Erythroblast (primary cell): ENCODE measurements at places on chromosomes 5 and 9.

DNA sequence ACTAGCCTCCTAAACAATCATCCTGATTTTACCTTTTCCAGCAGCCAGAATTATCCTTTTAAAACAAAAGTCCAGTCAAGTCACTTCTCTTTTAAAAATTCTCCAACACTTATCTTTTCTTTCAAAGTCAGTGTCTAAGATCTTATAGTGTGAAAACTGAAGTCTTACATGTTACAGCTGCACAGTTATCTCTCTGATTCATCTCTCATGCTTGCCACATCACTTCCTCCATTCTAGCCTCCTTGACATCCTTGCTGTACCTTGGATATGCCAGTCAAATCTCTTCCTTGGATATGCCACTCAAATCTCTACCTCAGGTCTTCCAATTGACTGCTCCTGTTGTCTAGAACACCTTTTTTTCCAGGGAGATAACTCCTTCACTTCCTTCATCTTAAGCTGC lies 361.7 kb upstream of the FTMT start:
- no peak for DNase-seq

DNA sequence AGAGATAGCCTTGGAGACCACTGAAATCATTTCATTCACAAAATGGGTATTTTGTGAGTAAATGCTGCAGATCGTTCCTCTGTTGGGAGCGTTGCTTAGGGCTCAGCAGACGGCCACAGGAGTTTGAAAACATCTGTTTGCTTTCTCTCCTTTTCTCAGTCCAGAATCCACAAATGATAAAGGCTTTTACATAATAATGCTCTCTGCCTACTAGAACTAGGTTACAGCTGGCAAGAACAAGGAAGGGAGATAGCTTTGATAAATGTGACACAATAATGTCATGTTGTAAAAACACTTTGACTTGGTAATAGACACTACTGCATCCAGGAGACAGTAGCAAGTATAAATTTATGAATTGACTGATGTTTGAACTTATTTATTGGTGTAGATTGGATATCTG lies 1072.4 kb upstream of the CDH6 start:
- DNase-seq = no peak

DNA sequence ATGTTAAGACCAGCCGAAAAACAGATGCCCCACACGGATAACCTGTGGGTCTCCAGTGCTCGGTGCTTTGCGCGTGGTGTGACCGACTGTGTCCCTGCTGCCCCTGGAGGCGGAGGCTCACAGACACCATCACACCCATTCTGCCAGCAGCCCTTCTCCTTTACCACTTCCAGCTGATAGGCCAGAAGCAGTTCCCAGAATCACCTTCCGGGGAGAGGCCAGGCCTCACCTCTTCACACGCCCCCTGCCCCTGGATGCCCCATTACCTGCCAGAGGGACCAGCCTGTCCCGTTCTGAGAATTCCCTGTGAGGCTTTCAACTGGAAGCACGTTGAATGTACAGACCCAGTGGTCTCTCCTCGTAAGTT lies 21.6 kb upstream of the LRRC14B start:
- DNase-seq = no peak

DNA sequence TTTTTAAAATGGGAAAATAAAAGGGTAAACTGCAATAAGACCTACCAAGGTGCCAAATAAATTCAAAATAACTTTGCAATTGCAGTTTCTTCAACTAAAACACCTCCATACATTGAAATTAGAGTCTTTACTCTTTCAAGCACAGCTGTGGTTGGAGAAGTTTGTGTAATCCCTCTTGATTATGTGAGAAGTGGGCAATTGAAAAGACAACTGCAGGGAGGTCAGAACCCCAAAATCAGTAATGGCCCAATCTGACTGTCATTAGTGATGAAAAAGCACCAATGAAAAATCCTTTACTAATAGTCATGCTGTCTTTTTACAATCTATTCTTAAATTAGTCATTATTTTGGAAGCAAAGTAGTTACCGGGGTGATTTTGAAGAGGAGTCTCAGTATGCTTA lies 116.7 kb upstream of the RGMB start:
- DNase-seq = no peak

DNA sequence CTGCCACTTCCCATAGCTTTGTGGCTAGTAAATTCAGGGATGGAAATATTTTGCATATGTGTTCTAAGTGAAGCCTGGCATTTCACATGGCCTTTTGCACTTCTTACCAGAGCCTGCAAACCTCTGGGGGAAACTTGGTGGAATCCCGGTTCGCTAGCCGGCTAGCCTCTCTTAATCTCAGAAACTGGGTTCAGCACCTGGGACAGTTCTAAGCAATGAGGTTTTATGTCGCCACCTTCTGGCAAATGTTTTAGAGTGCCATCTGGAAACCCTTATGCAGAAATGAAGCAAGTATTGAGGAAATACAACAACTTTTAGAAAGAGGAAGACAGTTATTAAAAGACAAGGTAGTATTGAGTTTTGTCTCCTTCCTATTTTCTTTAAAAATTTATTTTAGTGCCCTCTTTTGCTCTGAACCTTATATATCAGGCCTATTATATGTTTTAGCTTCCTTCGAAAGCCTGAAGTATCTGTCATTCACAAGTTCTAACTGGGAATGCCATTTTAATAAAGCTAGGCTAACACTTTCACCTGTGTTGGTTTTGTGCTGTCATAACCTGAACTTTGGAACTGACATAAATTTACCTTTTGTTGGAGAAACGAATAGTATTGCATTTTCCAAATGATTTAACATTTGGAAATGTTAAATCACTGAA lies 963 bp upstream of the HTR1A start:
- peak; percentile 65 for DNase-seq

DNA sequence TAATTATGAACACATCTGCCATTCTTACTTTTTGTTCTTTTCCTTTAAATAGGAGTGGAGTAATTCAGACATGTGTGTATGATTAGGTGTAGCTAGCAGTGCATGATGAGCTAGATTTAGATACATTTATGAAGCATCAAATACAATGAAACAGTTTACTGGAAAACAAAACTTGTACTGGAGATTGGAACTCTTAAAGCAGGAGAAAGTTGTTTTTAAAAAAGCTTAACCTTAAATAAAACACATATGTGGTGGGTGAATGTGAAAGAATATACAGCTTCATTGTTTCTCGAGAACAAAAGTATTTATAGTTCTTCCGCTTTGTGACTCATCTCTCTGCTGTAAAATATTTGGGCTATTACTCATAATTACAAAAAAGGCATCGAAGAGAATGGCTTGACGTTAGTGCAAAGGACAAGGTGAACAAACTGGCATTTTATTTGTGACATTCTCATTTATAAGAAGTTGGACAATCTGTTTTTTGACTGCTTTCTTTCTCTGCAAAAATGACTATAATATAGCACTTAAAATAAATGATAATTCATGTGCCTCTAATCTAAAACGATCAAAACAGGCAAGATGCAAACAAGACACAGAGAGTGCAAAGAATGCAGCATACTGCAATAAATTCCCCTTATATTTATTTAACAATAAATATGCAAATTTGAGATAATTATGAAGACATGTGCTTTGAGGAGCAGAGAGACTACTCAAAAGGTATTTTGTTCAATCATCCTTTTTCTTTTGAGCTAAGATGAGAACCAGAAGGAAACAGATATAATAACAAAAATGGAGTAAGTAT lies 478.8 kb downstream of the CETN3 start:
- no peak for DNase-seq

GRCh38 chr5:168943091-168943884 lies 357.7 kb downstream of the SLIT3 start:
- DNase-seq = no peak

- DNase-seq = no peak
These were observed 42.3 kb upstream of the LPCAT1 start for GRCh38 chr5:1565737-1566734.

GRCh38 chr9:3980771-3981170 lies 319.1 kb downstream of the GLIS3 start:
- no peak for DNase-seq

DNA sequence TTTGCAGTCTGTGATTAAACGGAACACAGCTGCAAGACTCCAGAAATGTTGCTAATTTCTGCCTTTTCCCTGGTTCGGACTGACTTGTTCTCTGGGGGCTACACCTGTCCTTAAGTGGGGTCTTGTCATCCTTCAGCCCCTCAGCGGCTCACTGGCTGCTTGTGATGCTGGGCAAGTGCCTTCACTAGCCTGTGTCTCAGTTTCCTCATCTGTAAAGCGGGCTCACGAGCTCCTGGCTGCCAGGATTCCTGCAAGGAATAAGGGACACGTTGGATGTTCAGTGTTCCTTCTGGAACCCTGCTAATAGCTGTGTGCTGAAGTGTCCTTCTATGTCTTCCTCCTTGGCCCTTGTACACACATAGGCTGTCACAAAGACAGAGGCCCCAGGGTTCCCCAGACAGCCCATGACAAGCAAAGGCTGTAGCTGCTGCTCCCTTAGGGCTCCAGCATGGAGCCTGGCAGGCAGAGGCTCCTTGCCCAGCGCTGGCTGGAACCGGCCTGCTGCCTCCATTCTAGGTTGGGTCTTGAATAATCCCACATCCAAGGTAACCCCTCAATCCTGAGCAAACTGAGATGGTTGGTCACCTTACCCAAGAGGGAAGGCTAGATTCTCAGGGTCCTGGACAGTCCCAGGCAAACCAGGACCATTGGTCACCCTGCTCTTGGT lies 116.1 kb downstream of the GAPVD1 start:
- no peak for DNase-seq

DNA sequence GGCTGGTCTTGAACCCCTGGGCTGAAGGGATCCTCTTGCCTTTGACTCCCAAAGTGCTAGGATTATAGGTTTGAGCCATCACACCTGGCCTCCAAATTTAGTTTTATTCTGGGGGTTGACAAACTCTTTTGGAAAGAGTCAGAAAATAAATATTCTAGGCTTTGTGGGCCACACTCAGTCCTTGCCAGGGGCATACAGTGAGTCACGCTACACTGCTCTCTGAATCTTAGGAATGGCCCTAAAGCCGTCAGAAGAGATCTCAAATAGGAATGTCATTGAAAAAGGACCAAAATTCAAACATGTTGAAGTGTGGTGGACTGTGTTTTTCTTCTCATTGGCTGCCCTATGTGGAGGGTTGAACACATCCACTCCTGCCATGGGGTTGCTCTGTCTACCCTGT lies 127.7 kb upstream of the BASP1 start:
- no peak for DNase-seq

- no peak for DNase-seq
These were observed 63.5 kb downstream of the ROR2 start for GRCh38 chr9:91886414-91887076.

DNA sequence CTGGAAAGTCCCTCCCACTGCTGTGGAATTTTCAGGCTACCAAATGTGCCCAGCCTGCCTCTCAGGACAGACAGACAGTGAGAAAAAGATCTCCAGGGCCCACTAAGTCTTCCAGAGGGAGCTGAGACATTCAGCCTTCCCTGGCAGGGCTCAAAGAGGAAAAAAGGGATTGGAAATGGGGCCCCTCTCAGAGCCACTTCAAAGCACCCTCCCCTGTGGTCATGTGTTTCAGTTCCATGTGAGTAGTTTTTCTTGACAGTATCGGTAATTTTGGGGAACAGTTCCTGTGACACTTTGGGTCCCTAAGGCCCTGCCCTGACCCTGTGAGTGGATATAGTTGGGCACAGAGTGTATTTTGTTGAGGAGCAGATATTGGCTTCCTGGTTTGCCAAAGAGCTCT lies 25.0 kb downstream of the LARP1 start:
- DNase-seq = no peak

- peak; percentile 84 for DNase-seq
These were observed 1.3 kb downstream of the ECPAS start for GRCh38 chr9:111482694-111483438.

DNA sequence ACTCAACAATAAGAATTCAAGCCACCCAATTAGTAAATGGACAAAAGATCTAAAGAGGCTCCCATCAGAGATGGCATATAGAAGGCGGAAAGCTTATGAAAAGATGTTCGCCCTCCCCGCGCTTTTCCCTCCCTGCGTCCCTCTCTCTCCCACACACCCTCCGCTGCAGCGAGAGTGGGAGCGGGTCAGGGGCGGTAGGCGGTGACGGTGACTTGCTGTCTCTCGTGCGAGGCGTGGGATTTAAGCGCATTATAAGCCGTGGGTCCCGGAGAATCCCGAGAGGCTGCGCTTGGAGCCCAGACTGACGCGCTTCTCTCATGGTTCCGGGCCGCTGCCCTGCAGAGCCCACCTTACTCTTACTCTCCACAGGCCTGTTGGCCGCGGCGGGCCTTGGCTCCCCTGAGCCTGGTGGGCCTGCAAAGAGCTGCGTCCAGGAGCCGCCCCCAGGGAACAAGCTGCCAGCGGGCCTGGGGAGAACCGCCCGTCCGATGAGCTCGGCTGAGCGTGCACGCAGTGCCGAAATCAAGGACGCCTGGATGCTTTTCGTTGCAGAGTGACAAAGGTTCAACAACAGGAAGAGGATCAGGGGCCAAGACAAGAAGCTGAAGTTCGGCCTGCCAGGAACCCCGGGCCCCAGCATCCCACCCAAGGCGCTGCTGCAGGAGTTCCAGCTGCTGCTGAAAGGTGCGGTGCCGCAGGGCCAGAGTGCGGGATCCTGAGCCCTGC lies 42.6 kb upstream of the BICD2 start:
- no peak for DNase-seq

- no peak for DNase-seq
These were observed 6.2 kb upstream of the OLFM1 start for GRCh38 chr9:135081264-135081660.

DNA sequence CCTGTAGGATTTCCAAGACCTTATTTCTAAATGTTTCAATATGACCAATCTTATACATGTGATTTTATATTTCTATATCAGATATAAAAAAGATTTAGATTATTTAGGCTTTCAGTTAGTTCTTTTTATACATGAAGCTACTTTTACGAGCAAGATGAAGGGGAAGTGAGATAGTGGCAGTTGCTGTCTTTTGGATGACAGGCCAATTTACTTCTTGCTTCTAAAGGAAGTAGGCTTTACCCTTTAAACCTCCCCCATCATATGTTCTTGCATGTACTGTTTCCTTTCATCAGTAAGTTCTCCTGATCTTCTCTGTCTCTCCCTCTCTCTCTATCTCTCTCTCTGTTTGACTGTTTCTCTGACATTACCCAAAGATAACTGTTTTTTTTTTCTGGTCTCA lies 4.0 kb upstream of the TYRP1 start:
- no peak for DNase-seq

DNA sequence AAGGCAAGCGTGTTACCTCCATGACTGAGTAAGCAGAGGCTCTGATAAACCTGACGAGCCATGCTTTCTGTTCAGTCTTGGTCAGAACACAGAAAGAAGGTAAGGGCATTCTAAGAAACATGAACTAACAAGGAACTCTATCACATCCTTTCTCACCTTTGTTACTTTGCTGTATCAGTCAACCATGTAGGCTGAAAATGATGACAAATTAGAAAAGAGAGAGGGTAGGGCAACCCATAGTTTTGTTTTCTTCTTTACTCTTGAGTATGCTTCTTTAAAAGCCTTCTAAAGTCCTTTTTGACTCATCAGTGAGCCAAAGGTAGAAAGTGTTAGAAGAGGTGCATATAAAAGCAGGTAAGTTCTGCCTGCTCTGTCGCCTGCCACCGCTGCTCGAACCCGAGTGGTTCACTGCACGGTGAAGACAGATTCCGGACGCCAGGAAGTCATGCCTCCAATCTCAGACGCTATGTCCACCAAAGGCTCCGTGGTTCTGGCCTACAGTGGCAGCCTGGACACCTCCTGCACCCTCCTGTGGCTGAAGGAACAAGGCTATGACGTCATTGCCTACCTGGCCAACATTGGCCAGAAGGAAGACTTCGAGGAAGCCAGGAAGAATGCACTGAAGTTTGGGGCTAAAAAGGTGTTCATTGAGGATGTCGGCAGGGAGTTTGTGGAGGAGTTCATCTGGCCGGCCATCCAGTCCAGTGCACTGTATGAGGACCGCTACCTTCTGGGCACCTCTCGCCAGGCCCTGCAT lies 298.4 kb downstream of the NDUFS4 start:
- no peak for DNase-seq

- peak; percentile 93 for DNase-seq
These were observed at the start of gene B4GALT7 for GRCh38 chr5:177599731-177600507. Gene B4GALT7 (plus strand): TSS chr5:177600132. CDS start chr5:177600211, 79 bp downstream.
